ENCODE measurements at places on chromosomes 16 and 17. TPM values are rescaled to one million over a fixed set of nuclear protein-coding genes. Genes with fewer than 3 reads are reported as not detected.

Gene TBC1D28
- total RNA-seq: not detected

Gene UTS2R
- not detected for total RNA-seq

GRCh38 chr17:2797637-2798036, 1.4 kb downstream of the RAP1GAP2 start:
- DNase-seq: no peak

Gene RAB11FIP4
- 9.9 TPM for total RNA-seq

Gene CA5A
- total RNA-seq: not detected

Gene DPEP1
- 0.76 TPM for total RNA-seq

- no peak for DNase-seq
Observed at GRCh38 chr17:10036511-10037061, 131.5 kb upstream of the RCVRN start.

DNA sequence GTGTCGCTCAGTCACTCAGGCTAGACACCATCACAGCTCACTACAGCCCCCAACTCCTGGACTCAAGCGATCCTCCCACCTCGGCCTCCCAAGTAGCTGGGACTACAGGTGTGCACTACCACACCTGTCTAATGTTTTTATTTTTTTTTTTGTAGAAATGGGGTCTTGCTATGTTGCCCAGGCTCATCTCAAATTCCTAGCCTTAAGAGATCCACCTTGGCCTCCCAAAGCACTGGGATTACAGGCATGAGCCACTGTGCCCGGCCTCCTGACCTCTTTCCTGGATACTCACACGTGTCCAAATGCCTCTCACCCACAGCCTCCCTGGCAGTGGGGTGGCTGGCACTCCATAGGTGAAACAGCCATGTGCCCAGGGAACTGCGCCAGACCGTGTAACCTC, 17.5 kb downstream of the CAMKK1 start:
- DNase-seq: no peak

Gene DNAI2
- not detected for total RNA-seq

DNA sequence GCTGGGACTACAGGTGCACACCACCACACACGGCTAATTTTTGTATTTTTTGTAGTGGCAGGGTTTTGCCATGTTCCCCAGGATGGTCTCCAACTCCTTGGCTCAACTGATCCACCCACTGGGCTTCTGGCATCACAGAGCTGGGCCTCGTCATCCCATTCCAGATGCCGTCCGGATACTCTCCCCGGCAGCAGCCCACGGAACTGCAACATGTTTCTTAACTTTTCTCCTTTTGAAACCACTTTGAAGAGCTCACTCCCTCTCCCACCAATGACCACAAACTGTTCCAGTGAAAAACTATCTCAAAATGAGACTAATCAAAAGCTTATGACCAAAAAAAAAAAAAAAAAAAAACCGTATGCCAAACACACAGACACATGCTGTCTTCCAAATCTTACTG, 17.6 kb downstream of the PEMT start:
- no peak for DNase-seq

DNA sequence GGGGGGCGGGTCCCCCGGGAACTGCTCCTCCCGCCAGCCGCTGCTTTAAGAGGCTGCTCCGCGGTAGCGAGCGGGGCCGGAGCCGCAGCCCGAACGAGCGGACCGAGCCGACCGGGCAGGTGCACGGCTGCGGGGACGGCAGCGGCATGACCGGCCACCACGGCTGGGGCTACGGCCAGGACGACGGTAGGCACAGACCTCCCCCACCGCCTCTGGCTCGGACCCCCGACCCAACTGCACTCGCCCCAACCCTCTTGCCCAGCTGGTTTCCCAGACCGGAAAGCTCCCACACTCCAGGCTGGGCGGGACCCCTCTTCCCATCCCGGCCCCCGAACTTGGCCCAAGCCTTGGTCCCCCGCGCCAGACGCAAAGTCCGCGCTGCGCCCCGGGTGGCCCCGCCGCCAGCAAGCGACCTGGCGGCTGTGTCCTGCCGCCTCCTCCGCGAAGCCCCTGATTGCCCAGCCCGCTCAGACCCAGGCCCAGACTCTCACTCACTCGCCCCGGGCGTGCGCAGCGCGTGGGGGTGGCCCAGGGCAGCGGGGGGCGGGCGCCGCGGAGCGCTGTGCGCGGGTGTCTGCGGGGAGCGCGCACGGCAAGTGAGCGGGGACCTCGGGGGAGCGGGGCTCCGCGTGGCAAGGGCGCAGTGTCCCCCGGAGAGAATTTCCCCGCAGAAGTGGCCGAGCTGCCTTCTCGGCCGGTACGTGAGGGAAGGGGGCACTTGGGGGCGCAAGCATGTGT, at the start of gene CA7:
TSS of gene CA7 (plus strand) at position 73 of the 738 bp plus-strand sequence. CDS start at position 147, 74 bp downstream.
- no peak for DNase-seq

DNA sequence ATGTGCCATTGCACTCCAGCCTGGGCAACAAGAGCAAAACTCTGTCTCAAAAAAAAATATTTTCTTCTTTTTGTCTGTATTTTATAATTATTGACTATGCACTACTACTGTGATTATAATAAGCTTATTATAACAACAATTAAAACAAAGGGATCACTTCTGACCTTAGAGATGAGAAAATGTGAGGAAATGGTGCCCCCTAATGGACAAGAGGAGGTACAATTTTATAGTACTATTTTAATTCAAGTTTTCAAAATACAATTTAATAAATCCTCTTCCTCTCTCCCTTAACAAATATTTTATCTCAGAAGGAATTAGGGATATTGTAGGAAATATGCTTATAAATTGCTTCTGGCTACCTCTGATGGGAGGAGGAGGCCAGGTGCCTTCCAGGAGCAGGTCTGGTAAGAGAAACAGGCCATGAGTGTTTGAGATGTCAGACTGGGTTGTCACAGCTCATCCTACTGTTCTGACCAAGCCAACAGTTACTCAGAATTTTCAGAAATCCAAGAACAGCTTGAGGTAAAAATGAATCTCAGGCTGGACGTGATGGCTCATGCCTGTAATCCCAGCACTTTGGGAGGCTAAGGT, 14.0 kb downstream of the VPS53 start:
- DNase-seq: no peak

- no peak for DNase-seq
Observed at GRCh38 chr17:38898291-38898679, 27.1 kb upstream of the LASP1NB start.

Gene KRTAP16-1
- not detected for total RNA-seq

DNA sequence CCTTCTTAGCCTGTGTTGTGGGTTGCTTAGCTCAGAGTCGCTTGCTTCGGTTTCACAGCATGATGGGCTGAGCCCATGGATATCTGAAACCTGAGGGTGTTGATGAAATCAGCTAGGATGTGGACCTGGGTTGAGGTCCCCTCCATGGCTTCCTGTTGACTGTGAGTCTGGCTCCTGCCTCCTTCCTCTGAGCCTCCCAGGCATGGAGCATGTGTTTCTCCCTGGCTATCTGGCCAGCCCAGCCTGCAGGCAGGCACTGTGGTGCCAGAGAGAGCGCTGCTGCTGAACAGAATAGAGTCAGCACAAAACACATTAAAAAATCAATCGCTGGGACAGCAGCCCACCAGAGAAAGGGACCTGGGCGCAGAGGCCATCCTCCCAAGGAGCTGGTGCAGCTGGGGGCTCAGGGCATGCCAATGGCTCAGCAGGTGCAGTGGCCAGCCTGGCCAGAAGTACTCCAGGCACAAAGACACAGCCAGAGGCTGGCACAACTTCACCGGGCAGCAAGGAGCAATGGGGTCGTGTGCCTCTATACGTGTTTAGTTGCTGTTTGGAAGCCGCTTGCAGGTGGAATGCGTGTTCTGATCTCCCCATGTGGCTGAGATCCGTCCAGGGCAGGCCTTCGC, 28.3 kb upstream of the GPRC5C start:
- no peak for DNase-seq

- DNase-seq: no peak
Observed at GRCh38 chr17:80291691-80292487, 31.2 kb downstream of the RNF213 start.

DNA sequence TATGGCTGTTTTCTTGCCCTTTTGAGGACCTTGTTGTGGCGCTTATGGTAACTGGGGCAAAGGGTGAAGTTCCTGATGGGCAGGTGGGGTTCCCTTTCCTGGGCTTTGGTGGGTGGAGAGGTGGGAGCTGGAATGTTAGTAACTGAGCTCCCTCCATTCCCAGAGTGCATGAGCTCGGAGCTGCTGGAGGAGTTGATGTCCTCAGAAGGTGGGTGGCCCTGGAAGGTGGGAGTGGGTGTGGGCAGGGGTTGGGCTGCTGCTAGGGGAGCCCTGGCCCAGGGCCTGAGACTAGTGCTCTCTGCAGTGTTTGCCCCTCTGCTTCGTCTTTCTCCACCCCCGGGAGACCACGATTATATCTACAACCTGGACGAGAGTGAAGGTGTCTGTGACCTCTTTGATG, 1.2 kb upstream of the ELMO3 start:
- no peak for DNase-seq

GRCh38 chr17:72976971-72977770, 115.3 kb downstream of the SLC39A11 start:
- no peak for DNase-seq

- DNase-seq: no peak
Observed at GRCh38 chr16:15961060-15961511, 11.7 kb downstream of the ABCC1 start.

Gene CTRB2
- not detected for total RNA-seq

GRCh38 chr17:77958716-77959125, 218 bp downstream of the TNRC6C start:
- no peak for DNase-seq

Gene SDK2
- 5.5 TPM for total RNA-seq

DNA sequence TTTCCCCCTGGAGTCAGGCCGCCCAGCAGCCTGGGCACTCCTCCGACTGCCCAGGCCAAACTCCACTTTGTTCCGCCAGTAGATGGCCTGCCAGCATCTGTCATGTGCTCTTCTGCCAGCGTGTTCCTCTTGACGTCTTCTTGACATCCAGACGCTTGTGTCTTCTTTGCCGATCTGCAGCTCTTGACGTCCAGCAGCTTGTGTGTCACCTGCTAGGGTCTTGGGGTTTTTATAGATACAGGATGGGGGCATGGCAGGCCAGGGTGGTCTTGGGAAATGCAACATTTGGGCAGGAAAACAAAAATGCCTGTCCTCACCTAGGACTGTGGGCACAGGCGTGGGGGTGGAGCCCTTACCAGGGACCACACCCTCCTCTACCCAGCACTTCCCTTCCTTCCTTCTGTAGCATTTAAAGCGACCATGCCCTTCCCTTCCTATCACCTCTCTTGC, 88.7 kb downstream of the BMERB1 start:
- no peak for DNase-seq

Gene ERN1
- 19.1 TPM for total RNA-seq

Gene ZNF385C
- total RNA-seq: 0.38 TPM

GRCh38 chr16:67459066-67459860, 21.7 kb downstream of the ATP6V0D1 start:
- no peak for DNase-seq

Gene PHOSPHO1
- total RNA-seq: 2.4 TPM

GRCh38 chr17:41301916-41302901, at the start of gene KRTAP29-1:
Gene KRTAP29-1, minus strand, starts transcription at chr17:41302851. Its CDS starts 0 bp downstream, at chr17:41302851.
- DNase-seq: no peak

Gene IL17C
- not detected for total RNA-seq

DNA sequence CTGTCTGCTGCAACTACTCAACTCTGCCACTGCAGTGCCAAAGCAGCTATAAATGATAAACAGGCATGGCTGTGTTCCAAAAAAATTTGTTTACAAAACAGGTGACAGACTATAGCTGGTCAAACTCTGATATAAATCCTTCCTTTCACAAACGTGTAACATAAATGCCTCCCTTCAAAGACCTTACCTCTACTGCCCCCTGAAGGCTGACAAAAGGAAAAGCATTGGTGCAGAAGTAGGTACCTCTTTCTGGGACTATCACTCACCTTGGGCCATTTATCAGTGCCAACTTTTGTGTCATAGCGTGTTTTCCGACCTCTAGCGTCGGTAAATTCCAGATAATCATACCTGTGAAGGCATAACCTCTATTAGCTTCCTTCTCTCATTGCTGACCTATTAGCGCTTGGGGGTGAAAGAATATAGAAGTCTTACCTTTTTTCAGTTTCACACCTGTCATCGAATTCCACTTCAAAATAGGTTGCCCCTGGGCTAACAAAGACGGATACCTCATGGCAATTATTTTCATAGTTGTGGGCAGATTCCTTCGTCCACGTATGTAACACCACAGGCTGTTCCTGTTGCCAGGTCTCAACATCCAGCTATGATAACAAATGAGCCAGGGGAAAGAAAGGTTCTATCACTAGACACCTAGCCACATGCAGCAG, 67.9 kb downstream of the ZZEF1 start:
- no peak for DNase-seq
